ENCODE measurements at places on chromosomes 13 and 19.

DNA sequence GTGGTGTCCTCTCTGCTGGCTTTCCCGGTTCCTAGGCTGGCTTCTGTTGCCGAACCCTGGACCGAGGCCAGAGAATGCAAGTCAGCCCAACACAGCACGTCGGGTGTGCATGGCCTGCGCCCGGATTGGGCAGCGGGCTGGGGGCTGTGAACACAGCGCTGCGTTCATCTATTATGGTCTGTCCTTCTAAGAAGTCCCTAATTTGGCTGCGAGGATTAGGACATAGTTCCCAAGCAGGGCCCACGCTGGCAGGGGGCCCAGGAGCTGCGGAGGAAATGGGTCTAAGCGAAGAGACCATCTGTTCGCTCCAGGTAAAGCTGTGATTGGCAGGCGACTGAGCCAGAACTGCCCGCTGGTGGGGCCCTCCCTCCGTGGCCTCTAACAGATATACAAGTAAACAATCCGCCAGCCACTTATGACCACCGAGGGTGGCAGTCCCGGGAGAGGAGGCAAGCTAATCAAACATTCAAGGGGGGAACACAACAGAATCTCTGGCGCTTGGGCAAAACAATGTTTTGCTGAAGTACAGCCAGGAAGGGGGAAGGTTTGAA is 6.0 kb downstream of the SYCE2 start:
- no peak for DNase-seq

- DNase-seq = no peak
Measured at GRCh38 chr13:93226623-93227279, at the start of gene GPC6. GPC6 (plus strand) TSS chr13:93226807.

DNA sequence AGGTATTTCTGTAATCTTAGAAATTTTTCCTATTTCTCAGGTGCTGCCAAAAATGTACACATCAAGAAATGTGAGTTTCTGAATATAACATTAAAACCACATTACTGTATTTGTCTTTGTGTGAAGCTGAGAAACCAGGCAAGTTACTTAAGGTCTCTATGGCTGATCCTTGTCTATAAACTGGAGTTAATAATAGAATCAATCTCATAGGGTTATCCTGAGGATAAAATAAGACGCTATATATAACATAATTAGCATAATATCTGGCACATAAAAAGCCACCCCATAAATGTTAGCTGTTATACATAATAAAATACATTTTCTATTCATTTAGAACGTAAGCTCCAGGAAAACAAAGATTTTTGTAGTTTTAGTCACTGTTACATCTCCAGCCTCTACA is 6.1 kb downstream of the RNF6 start:
- DNase-seq = no peak

DNA sequence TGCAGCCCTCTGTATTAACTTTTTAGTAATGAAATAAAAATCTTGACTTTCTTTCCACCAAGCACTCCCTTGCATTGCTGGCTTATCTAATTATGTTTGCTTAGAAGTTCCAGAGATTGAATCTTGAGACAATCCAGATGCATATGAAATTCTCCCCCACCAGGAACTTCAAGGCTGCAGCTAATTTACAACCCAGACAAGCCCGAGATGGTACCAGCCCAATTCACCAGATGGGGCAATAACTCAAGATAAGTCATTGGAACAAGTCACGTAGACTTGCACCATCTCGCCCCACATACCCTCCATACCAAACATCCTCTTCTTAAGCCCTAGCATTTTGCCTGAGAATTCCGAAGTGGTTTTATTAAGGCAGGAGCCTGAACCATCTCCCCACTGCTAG is 29.0 kb downstream of the UTP14C start:
- no peak for DNase-seq

DNA sequence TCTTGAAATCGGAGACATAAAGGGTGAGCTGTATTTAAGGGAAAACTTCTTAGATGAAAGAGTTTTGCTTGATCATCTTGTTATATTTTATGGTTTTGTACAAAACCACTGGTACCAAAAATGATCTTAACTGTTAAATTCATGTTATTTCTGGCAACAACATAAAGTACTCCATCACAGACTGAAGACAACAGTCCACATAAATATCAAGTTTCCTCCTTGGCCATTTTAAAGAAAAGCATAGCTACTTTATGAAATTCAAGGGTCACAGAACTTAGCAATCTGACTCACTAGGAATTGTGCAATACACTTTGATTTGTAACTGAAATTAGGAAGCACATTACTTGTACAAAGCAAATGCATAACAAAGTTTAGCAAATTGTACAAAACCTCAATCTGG is 66.3 kb downstream of the TBC1D4 start:
- DNase-seq = no peak

- no peak for DNase-seq
Measured at GRCh38 chr13:30870049-30870884, 35.8 kb upstream of the MEDAG start.

DNA sequence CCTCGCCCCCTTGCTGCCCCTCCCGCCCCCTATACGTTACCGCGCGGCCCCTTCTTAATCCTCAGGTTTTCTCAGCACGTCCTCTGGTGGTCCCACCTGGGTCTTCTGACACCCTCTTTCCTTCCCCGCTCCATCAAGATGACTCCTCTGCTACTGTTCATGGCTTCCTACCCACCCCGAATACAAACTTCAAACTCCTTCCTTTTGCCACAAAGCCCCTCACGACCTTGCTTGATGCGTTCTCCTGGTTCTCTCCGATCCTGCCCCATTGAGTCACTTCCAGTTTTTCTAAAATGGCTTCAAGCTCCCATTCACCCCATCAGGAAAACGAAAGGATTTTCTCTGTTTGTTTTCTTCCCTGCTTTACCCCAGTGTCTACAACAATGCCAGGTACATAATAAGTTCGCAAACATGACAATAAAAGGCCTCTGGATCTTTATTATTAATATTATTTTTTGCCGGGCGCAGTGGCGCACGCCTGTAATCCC is 734 bp upstream of the SERTAD3 start:
- DNase-seq = no peak

DNA sequence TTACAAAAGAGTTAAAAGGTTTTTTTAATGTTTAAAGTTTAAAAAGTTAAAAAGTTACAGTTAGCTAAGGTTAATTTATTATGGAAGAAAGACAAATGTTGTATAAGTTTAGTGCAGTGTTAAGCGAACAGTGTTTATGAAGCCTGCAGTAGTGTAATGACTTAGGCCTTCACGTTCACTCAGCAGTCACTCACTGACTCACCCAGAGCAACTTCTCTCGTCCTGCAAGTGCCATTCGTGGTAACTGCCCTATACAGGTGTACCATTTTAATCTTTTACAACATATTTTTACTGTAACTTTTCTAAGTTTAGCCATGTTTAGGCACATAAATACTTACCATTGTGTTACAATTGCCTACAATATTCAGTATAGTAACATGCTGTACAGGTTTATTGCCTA is 398.2 kb upstream of the NBEA start:
- DNase-seq = no peak

DNA sequence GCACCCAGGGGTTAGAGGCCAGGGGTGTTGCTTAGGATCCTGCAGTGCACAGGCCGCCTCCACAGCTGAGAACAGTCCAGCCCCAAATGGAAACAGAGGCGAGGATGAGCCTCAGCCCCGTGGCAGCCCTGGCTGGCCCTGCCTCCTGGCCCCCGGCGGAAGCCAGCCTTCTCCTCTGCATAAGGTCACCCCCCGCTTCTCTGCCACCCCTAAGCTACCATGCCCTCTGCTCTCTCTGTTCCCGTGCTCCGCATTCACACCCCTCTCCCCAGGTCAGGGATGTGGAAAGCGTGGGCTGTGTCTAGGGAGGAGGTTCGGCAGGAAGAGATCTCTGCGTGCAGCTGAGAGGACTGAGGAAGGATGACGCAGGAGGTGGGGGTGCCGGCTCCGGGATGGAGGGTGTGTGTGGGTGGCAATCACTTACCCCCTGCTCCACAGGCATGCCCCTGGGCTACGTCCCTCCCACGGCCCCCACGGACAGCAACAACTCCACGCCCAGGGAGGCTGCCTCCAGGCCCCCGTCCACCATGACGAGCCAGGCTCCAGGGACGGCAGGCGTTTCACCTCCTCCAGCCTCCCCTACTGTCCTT is 6.0 kb downstream of the SSC5D start:
- no peak for DNase-seq

- peak; percentile 56 for DNase-seq
Measured at GRCh38 chr19:41893899-41894298, 10.9 kb downstream of the ARHGEF1 start.

DNA sequence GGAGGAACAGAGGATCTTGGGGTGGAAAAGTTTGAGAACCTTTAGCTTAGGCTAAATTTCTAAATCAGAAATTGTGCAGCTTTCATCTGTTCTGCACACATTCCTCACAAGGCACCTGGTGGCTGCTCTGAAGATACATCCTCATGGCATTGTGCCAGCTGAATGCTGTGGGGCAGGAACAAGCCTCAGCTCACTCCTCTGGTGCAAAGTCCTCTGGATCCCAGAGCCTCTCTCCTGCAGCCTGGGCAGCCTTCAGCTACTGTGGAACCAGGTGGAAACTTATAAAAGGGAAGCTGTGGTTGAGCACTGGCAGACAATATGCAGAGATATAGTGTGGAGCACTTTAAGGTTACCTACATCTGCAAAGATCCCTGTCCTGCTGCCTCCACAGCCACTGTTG is 72.3 kb downstream of the KCTD12 start:
- DNase-seq = no peak

- DNase-seq = no peak
Measured at GRCh38 chr19:33612928-33613619, 8.7 kb upstream of the CHST8 start.

DNA sequence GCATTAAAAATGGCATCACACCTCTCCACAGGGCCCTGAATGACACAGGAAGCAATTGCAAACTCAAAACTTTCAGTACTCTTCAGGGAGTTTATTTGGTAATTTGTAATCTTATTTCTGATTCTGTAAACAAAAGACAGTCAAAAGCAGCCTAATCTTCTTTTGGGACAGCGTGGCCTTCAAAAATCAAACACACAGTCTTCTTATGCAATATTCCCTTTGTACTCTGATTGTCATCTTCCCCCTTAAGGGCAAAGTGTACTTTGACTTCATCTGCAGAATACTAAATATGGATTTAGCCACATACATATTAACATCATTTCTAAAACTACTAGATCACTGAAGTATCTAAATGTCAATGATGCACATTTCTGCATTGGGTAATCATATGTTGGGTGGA is 322.0 kb downstream of the MZT1 start:
- DNase-seq = no peak

GRCh38 chr13:50626101-50626547 is 217.4 kb downstream of the DLEU7 start:
- no peak for DNase-seq

DNA sequence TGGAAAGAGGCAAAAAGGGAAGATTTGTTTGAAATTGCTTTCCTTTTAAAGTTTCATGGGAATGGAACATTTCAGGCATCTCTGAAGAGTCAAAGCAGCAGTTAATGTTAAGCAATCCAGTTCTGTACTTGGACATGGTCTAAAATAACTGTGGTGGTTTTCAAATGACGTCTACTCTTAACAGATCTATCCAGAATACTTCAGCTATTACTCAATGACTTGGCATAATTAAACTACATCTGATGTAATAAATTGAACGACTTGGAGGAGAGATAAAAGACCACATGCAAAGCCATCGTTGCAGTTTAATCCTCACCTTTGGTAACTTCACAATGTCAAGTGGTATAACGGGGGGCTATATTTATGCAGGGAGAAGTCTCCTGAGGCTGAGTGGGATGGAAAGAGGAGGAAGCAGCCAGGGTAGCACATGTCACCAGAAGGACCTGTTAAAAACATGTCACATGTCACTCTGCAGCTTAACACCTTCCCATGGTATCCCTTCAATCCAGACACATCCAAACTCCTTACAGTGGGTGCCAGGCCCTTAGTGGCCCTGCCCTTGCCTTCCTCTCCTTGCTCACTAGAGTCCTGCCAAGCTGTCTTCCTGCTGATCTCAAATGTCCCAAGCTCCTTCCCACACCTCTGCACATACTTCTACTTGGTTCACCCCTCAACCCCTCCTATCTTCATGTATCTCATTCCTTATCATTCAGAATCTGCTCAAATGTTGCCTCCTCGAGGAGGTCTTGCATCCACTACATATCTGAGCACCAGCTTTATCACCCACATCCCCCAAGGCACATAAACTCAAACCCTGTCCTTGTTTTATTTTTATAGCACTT is 327.8 kb downstream of the SUCLA2 start:
- DNase-seq = no peak

DNA sequence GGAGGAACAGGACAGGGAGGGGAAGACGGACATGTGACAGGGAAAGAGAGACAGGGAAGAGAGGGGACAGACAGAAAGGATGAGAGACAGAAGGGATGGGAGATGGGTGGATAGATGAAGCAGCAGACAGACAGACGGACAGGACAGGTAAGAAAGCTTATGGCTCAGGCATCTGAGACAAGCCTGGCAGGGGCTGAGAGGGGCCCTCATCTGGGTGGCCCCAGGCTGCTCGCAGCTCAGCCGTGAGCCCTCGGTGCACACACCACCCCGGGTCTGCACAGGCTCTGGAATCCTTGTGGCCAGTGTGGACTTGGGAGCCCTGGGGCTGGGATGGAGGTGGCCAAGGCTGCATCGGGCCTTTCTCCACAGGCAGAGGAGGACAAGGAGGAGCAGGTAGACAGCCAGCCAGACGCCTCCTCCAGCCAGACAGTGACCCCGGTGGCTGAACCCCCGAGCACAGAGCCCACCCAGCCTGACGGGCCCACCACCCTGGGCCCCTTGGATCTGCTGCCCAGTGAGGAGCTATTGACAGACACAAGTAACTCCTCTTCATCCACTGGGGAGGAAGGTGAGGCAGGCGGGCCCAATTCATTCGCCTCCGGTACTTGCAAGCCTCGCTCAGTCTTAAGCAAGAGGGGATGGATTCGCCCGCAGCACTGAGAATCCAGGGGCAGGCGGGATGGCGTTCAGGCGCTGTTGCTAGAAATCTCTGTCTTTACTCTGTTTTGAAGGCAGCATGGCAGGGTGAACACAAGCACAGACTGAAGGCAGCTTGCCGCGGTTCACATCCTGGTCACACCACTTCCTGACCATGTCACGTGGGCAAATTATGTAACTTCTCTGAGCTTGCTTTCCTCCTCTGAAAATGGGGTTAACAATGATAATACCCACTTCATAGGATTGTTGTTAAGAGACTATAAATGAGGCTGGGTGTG is 14.0 kb downstream of the GRAMD1A start:
- DNase-seq = peak; percentile 63

All from immature natural killer cell (primary cell).